ENCODE measurements at places on chromosomes 6 and 20. TPM values are rescaled to one million over a fixed set of nuclear protein-coding genes. Genes with fewer than 3 reads are reported as not detected.

GRCh38 chr6:4840169-4840568, 64.0 kb downstream of the CDYL start:
- no peak for DNase-seq

GRCh38 chr6:75495011-75495410, 1.4 kb upstream of the FILIP1 start:
- DNase-seq, result peak; percentile 22

DNA sequence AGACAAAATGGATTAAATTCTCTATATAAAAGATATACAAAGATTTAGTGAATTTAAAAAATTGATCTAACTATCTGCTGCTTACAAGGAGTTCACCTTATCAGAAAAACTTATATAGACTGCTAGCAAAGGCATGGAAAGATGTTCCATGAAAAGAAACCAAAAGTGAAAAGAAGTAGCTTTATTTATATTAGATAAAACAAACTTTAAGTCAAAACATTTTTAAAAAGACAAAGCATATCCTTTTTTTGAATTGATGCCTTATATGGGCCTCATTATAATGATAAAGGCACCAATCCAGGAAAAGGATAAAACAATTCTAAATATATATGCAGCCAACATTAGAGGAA, 334.2 kb downstream of the MEI4 start:
- DNase-seq, result no peak

- no peak for DNase-seq
Measured at GRCh38 chr6:49468042-49468441, 4.9 kb downstream of the CENPQ start.

- DNase-seq, result no peak
Measured at GRCh38 chr6:46437671-46438221, 53.5 kb downstream of the RCAN2 start.

GRCh38 chr6:2948228-2949025, 22.9 kb downstream of the SERPINB6 start:
- DNase-seq, result no peak

GRCh38 chr6:117451671-117452070, 25.9 kb upstream of the ROS1 start:
- DNase-seq, result peak; percentile 8

Gene OPRL1
- 0.46 TPM for total RNA-seq

Gene TGM3
- total RNA-seq, result not detected

Gene SLC32A1
- total RNA-seq, result not detected

Gene ADIG
- not detected for total RNA-seq

Data from A673 (cell line).